ENCODE measurements at places on chromosomes 5 and 9.

GRCh38 chr9:104783588-104783987 lies 19.7 kb downstream of the NIPSNAP3B start:
- no peak for DNase-seq

- DNase-seq = no peak
Observed at GRCh38 chr9:8287501-8287900, 487.9 kb upstream of the DMAC1 start.

- DNase-seq = peak; percentile 77
Observed at GRCh38 chr5:134554319-134555222, 29.1 kb downstream of the JADE2 start.

DNA sequence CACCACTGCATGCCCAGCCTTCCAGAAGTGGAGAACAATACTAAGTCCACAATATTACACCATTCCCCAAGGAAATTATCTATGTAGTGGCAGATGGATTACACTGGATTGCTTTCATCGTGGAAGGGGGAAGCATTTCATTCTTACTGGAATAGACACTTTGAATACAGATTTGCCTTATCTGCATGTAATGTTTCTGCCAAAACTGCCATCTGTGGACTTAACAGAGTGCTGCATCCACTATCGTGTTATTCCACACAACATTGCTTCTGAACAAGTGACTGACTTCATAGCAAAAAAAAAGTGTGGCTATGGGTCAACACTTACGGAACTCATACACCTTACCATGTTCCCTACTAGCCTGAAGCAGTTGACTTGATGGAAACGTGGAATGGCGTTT lies 536.9 kb downstream of the BRINP1 start:
- DNase-seq = no peak

GRCh38 chr9:126980231-126980630 lies 65.6 kb downstream of the RALGPS1 start:
- no peak for DNase-seq

DNA sequence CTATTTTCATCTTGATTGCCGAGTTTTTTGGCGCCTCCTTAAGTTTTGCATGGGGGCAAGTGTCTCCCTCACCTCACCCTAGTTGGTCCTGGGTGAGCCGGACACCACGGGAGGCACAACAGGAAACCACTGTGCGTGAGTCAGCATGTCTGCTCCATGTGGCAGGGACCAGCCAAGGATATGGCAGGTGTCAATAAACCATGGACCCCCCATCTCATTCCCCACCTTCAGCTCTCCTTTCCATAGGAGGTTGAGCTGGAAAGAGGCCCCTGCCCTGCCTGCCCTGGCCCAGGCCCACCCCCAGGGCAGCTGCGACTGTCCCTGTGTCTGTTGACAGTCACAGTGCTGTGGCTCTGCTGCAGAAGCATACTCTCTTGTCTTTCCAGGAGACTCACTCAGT lies 3.1 kb downstream of the SPACA9 start:
- peak; percentile 48 for DNase-seq

DNA sequence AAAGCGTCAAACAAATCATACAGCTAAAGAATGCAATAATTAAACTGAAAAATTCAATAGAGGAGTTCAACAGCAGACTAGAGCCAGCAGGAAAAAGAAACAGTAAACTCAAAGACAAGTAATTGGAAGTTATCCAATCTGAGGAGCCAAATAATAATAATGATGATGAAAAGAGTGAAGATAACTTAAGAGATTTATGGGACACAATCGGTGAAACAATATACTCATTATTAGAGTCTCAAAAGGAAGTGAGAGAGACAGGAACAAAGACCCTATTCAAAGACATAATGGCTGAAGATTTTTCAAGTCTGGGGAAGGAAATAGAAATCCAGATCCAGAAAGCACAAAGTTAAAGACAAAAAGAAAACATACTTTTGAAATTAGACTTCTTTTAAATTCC lies 263.9 kb upstream of the NR4A3 start:
- no peak for DNase-seq

DNA sequence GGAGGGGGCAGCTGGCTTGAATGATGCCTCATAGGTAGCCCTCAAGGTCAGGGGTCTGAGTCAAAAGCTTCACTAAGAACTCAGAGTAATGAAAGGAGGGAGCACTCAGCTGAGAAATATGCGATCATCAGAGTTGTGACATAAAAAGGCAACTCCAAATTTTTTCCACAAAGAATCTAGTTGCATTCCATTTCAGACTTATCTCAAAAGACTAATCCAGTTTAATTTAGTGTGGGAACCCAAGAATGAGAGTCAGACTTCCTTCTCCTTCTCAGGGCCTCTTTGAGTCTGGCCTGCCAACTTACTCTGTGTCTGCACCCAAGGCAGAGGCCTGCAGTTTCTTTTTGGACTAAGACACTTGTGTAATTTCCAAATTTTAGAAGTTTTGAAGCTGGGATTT lies 34.7 kb downstream of the GABRP start:
- DNase-seq = no peak

GRCh38 chr9:24045150-24045549 lies 219.1 kb upstream of the ELAVL2 start:
- no peak for DNase-seq

DNA sequence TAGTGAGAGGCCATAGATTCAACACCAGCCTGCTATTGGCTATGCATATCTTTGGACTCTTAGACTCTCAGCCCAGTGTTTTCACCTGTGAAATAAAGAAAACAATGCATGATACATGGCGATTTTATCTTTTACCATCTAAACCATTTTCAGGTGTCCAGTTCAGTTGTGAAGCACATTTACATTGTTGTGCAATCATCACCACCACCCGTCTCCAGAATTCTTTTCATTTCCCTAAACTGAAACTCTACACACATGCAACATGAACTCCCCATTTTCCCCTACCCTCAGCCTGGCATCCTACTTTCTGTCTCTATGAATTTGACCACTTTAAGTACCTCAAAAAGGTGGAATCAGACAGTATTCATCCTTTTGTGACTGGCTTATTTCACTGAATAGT lies 420.6 kb downstream of the MED10 start:
- no peak for DNase-seq

DNA sequence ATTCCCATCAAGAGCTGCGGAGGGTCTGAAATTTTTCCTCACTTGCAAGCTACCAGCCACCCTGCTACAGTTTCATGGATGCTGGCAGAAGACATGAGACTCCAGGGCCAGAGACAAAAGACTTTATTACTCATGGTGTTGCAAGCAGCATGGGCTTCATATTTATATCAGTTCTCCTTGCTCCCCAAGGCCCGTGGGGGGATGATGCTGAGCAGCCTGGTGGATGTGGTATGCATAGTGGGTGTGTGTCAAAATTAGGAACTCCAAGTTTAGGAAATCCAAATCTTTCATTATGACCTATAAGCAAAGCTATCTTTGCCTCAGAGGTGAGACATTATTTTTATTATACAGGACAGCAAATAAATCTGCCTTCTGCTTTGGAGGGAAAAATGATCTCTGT lies 105.7 kb upstream of the ALDH1B1 start:
- DNase-seq = no peak

DNA sequence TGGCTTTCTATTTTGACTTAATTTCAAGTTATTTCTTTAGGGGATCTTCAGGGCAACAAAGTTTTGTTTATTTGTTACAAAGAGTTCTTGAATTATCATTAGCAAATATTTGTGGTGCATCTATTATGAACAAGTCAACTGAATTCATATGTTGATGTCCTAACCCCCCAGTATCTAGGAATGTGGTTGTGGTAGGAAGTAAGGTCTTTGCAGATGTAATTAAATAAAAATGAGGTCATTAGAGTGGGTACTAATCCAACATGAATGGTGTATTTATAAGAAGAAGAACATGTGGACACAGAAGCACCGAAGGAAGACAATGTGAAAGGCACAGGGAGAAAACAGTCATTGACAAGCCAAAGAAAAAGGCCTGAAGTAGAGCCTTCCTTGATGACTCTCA lies 474.0 kb upstream of the DAB2 start:
- no peak for DNase-seq

GRCh38 chr5:59656351-59657254 lies 236.9 kb downstream of the PDE4D start:
- peak; percentile 62 for DNase-seq

GRCh38 chr9:112761912-112762655 lies 11.5 kb downstream of the SNX30 start:
- no peak for DNase-seq

DNA sequence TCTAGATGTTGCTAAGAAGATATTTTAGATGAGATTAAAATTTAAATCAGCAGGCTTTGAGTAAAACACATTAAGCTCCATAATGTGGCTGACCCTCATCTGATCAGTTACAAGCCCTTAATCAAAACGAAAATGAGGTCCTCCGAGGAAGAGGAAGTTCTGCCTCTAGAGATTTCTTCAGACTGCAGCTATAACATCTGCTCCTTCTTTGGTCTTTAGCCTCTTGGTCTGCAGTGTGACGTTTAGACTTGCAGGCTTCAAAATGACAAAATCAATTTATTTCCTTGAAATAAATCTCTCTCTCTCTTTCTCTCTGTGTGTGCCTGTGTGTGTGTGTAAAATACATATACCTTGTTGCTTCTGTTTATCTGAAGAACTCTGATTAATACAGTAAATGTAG lies 1429.8 kb upstream of the CDH9 start:
- DNase-seq = peak; percentile 40

DNA sequence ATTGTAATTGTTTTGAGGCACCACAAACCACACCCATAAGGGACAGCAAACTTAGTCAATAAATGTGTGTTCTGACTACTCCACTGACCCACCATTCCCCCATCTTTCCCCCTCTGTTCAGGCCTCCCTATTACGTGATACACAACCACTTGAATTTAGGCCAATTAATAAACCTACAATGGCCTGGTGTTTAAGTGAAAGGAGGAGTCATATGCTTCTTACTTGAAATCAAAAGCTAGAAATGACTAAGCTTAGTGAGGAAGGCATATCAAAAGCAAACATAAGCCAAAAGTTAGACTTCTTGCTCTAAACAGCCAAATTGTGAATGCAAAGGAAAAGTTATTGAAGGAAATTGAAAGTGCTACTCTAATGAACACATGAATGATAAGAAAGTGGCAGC lies 14.6 kb downstream of the ZBTB43 start:
- DNase-seq = no peak

DNA sequence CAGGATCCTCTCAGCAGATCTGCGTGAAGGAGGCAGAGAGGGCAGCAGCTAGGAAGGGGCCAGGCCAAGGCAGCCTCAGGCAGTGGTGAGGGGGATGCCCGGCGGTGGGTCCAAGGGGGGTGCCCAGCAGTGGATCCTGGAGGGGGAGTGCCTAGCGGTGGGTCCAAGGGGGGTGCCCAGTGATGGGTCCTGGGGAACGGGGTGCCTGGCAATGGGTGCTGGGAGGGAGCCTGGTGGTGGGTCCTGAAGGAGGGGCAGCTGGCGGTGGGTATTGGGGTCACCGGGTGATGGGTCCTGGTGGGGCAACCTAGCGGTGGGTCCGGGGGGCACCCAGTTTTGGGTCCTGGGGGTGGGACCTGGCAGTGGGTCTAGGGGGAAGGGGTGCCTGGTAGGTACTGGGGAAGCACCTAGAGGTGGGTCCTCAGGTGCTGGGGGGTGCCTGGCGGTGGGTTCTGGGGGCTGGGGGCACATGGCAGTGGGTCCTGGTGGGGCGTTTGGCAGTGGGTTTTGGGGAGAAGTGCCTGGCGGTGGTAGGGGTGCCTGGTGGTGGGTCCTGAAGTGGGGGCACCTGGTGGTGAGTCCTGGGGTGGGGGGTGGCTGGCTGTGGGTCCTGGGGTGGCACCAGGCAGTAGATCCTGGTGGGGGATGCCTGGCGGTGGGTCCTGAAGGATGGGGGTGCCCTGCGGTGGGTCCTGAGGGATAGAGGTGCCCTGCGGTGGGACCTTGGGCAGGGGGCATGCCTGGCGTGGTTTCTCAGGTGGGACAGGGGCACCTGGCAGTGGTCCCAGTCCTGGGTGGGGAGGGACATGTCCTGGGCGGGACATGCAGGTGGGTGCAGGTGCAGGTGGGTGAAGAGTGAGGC lies 1.9 kb downstream of the LRRC14B start:
- DNase-seq = no peak

GRCh38 chr5:178336889-178337288 lies 104.3 kb upstream of the PHYKPL start:
- no peak for DNase-seq

DNA sequence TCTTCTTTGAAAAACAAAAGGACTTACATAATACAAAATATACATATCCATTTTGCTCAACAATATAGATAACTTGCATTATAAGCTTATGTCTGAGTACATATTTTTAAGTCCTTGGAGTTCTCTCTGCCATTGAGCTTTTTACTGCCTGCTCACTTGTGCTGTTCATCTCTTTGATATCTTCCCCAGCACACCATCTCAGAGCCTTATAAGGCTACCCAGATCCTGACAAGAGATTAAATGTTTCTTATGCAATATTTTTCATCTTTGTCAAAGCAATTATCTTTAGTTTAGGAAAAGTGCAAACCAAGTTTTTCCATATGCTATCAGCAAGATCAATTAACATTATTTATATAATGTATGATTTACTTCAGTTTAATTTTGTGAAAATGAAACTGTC lies 60.7 kb upstream of the ITGA1 start:
- DNase-seq = peak; percentile 12

DNA sequence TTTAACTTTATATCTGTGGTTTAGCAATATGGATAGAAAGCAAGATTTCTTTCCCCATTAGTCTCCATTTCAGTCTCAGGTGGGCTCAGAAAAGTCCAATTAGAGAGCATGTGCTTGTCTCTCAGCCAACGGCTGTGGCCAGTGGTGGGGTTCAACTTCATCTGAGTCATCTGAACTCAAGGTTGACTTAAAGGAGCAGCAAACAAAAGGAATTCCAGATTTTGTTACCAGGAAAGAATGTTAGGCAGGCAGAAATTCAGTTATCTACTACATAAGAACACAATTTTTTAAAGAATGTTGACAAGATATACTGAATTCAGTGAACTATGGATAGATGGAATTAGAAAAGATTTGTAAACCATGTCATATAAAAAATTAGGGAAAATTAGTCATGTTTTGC lies 784.1 kb downstream of the MAT2B start:
- no peak for DNase-seq

DNA sequence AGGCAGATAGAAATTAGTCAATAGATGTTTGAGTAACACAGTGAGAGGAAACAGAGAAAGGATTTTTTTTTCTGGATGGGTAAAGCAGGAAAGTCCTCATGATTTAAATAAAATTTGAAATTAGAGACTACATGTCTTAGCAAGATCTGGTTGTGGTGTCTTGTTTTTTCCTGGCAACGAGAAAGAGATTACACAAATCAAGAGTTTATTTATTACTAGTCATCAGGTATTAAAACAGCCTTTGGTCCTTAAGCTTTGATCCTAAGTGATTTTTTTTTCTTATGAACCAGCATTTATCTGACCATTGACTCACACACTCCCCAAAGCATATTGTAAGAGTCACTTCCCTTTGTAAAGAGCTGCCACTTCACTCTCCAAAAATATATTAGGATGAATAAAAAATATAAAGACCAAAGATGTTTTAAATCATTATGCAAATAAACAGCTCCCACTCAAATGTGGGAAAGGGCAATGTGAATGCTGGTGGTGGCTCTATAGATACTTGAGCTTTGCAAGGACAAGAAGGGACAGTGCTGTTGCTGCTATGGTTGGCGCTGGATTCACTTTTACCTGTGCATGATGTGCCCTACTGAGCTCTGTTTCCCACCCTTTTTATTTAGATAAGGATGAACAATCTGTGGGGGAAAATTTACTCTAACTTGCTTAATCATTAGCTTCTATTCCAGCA lies 1726.5 kb downstream of the MAT2B start:
- no peak for DNase-seq

GRCh38 chr5:164545507-164545906 lies 1040.1 kb downstream of the MAT2B start:
- DNase-seq = no peak
